Stimulated activated CD8-positive, alpha-beta memory T cell treated with anti-CD3 and anti-CD28 coated beads, Interleukin-7, amount 100 ng/mL, for 24 hours (primary cell): ENCODE measurements at places on chromosomes 5 and 9.
A peak's percentile ranks its signal among the peaks of the same experiment; 100 is the strongest.

- DNase-seq = no peak
Measured at GRCh38 chr9:92666912-92667532, 2.9 kb downstream of the IPPK start.

GRCh38 chr5:61440596-61440995, 108.5 kb downstream of the ZSWIM6 start:
- no peak for DNase-seq

DNA sequence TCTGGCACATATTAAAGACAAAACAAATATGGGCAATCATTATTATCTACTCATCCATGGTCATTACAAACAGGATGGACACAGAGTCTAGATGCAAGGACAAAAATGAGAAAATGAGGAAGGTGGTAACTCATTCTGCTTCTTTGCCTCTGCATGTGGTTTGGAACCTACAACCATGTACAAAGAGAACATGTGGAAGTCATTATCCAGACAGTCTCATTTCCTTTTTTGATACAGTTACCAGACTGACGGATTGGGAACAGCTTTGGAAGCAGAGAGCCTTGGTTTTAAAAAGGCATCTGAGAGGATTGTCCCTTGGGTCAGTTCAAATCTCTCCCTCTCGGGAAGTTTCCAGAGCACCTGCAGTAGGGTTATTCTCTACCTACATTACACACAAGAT, 433.4 kb upstream of the TNC start:
- no peak for DNase-seq

- no peak for DNase-seq
Measured at GRCh38 chr9:89398621-89399020, 80.3 kb downstream of the SECISBP2 start.

DNA sequence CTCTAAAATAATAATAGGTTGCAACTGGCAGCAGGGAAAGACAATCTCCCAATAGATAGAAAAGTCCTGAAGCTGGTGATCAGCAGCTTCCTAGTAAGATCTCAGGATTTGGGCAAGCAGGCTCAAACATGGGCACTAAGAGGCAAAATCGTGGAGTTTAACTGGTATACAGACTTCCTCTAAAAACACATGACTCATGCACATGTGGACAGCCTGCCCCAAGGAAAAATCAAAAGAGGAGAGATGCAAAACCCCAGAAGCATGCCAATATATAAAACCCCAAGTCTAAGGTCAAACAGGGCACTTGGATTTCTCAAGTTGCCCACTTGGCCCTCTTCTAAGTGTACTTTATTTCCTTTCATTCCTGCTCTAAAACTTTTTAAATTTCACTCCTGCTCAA, 62.8 kb downstream of the CDKN2A start:
- no peak for DNase-seq

GRCh38 chr5:145237843-145238242, 597.3 kb downstream of the PRELID2 start:
- DNase-seq = no peak

DNA sequence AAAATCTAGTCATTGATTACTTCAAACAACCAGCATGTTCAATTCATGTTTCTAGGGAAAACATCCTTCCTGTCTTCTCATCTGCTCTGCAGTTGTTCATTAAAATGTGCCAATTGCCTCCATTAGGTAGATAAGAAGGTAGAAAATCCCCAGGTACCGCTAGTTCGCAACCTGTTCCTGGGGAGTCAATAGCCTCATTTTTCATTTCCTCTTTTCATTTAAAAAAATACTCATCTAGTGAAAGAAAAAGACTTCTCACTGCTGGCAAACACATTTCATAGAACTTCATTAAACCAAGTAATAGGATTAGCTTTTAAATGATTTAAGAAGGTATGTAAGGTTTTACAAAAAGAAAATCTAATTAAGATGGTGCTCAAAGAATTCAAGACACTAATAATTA, 113.3 kb downstream of the MARCHF11 start:
- no peak for DNase-seq

- DNase-seq = no peak
Measured at GRCh38 chr5:138875946-138876345, 811 bp upstream of the LRRTM2 start.

DNA sequence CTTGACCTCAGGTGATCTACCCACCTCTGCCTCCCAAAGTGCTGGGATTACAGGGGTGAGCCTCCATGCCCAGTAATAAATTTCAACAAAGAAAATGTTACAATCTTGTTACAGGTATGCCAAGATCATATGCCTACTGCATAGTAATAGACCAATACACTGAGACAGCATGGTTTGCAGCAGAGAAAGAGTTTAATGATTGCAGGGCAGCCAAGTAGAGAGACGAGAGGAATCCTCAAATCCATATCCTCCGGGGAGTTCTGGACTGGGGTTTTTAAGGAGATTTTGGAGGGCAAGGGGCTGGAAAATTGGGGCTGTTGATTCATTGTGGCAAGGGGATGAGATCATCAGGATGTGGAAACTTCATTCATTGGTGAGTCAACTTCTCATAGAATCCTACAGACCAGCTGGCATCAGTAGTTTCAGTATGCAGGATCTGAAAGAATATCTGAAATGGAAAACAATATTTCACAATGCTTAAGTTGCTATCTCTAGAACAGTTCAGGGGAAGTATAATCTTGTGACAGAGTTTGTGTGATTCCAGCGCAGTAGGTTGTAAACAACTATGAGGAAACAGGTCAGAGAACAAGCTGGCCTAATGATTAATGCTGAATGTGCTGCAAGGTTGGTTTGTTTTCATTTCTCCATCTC, 14.8 kb upstream of the TUT7 start:
- no peak for DNase-seq

DNA sequence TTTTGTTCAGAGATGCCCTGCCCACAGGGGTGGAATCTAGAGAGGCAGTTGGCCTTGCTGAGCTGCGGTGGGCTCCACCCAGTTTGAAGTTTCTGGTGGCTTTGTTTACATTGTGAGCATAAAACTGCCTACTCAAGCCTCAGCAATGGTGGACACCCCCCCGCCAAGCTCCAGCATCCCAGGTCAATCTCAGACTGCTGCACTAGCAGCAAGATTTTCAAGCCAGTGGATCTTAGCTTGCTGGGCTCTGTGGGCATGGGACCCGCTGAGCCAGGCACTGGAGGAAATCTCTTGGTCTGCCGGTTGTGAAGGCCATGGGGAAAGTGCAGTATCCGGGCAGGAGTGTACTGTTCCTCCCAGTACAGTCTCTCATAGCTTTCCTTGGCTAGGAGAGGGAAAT, 55.5 kb downstream of the MINAR2 start:
- no peak for DNase-seq

DNA sequence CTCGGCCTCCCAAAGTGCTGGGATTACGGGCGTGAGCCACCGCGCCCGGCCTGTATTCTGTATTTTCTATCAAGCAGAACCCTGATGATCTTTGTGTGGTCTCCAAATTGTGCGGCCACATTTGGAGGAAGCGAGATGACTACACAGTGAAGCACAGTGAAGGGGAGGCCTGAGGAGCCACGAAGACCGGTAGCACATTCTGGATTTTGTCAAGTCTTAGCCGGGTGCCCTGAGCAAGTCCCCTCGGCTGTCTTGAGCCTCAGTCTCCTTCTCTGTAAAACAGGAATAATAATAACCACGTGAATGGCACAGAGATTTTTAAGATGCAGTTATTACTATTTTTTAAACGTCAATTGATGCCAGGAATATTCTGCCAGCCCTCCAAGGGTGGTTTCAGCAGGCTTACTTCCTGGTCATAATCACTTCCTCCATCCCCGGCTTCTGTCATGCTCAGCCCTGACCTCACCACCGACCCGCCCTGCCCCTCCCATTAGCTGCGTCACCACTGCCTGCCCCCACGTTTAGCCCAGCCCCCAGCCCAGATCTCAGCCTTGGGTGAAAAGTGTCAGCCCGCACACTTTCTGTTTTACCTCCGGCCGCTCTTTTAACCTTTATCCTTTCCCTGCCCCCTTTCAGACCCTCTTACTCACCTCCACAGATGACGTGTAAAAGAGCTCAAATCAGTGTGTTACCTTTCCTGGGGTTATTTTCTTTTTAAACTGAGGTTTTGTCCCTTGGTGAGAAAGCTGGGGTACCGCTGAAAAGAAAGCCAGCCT, 27.0 kb upstream of the ERGIC1 start:
- DNase-seq = peak; percentile 88
